ENCODE measurements at places on chromosomes 16 and 17.

DNA sequence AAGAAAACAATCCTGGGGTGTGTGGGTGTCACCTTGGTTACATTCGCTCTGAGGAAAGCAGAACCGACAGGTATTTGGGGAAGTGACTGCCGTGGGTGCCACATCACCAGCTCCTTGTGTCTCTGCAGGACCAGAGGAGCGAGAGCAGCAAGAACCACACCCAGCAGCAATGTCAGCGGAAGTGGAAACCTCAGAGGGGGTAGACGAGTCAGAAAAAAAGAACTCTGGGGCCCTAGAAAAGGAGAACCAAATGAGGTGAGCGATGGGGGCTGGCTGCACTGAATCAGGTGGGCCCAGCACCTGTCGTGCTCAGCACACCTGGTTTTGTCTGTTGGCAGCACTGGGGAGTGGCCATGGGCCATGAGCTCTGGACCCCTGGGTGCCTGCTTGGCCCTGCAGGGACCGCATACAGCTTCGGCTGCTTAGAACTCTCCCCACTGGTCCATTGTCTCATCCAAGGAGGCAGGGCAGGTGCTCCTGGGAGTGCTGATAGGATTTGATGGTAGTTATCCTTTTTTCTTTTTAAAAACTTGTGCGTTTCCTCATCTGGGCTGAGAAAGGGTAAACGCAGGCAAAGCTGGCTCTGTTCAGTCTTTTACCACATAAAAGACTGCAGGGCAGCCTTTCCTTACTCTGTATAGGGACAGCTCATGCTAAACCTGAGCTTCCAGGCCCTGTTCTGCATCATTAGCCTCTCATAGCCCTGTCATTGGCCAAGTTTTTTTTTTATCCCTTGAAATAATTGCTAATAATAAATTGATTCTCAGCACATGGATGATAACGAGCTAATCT is 29.4 kb downstream of the HMOX2 start:
- DNase-seq, result peak; percentile 88

GRCh38 chr16:879461-879861 is 78.9 kb upstream of the GNG13 start:
- DNase-seq, result no peak

DNA sequence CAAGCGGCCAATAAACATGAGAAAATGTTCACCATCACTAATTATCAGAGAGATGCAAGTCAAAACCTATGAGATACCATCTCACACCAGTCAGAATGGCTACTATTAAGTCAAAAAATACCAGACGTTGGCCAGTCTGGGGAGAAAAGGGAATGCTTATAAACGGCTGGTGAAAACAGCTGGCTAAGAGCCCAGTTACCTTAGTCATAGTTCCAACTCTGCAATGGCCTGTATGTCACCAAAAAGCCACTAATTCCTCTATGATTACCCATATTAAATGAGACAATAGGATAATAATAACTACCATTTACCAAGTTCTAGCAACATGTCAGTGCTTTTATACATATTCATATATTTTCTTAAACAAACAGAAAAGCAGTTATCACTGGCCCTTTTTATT is 42.9 kb upstream of the CDRT4 start:
- DNase-seq, result no peak

- DNase-seq, result peak; percentile 12
These were observed 6.7 kb upstream of the KRT31 start for GRCh38 chr17:41404024-41404671.

Data from CD4-positive, alpha-beta memory T cell (primary cell).